ENCODE measurements at places on chromosomes 5 and 9.

- DNase-seq = no peak
These were observed 92.6 kb upstream of the TRIM32 start for GRCh38 chr9:116594547-116594946.

GRCh38 chr5:91132550-91132949, 250.6 kb downstream of the ARRDC3 start:
- DNase-seq = no peak

DNA sequence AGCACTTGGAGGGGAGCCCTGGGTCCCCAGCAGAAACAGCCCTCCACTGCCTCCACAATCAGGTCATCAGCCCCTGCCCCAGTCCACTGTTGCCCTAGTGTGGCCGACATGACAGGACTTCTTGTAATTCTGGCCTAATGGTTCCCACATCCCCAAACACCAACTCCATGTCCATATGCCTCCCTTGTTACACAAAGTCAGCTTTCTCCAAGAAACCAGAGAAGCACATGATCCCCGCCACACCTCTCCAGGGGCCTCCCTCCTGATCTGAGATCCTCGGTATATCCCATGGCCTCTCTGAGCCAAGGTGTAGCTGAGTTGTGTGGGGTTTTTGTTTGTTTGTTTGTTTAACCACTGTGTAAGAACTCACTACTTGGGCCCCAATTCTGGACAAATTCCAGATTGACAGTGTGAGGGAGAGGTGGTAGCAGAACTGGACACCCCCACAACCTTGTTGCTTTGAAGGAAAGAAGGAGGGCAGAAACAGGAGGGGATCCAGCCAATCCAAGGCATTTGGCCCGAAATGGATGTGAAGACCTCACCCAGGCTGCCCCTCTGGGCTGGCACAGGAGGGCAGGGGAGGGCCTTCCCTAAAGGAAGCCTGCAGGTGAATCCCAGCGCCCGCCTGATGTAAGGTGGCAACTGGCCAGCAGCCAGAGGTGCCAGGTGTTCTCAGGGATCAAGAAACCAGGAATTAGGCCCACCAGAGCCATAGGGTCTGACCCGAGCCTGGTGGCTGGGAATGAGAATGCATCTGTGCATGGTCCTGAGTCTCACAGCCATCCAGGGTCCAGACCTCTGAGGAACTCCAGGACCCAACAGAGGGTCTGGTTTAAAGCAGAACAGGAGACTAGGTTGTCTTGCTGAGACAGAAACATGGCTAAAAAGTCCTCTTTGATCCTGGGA, 13.4 kb downstream of the IRF1 start:
- no peak for DNase-seq

DNA sequence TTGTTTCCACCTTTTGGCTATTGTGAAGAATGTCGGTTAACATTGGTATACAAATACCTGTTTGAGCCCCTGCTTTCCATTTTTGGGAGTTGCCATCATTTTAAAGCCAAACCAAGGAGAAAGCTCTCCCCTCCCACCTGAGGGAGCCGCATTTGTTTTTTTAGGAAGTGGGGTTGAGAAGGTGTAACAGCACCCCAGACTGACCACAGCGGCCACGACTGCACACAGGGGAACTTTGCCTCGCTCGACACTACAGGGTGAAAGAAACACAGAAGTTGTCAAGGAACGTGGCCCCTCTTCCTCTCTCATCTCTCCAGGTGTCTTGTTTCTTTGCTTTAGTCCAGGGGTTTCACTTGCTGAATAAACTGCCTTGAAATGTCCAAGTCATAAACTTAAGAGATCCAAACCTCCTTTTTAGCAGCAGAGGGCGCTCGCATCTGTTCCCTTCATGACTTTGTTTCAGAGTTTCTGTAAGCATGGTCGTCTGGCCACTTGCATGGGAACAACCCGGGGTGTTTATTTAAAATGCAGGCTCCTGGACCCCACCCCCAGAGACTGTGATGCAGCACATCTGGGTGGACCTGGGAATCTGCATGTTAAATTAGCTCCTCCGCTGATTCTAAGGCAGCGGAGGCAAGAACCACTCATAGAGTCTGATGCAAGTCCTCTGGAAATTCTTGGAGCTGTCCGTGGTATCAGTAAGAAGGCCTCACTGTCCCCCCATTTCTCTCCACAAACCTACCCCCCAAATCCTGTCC, 2.1 kb upstream of the TTLL11 start:
- DNase-seq = peak; percentile 38

DNA sequence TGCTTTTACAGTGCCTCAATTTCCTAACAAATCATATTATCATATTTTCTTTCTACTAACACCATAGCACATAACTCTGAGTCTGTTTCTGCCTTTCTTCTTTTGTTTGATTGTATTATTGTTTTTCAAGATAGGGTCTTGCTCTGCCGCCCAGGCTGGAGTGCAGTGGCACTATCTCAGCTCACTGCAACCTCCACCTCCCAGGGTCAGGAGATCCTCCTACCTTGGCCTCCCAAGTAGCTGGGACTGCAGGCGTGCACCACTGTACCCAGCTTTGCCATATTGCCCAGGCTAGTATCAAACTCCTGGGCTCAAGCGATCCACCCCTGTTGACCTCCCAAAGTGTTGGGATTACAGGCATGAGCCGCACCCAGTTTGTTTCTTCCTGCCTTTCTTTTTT, 18.7 kb downstream of the PAIP2 start:
- no peak for DNase-seq

DNA sequence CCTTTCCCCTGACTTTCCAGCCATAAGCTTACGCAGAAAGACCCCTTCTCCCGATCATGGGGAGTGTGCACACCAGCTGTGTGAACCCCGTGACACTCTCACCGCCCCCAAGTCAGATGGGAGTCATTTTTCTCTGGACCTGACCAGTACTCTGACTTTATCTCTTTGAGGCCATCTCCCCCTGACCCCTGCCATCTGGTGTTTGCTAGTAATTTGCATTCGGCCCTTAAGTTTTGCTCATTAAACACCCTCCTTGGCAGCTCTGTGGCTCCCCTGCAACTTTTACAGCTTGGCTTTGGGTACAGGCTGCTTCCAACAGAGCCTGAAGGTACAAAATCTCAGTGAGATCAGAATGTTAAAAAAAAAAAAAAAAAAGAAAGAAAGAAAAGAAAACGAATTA, 43.9 kb downstream of the PDZD2 start:
- no peak for DNase-seq

- DNase-seq = no peak
These were observed 134.0 kb downstream of the SNX18 start for GRCh38 chr5:54651482-54652076.

- DNase-seq = no peak
These were observed 42.2 kb upstream of the SLC28A3 start for GRCh38 chr9:84382720-84383119.

GRCh38 chr5:125550274-125550673, 803.8 kb upstream of the ZNF608 start:
- DNase-seq = no peak

DNA sequence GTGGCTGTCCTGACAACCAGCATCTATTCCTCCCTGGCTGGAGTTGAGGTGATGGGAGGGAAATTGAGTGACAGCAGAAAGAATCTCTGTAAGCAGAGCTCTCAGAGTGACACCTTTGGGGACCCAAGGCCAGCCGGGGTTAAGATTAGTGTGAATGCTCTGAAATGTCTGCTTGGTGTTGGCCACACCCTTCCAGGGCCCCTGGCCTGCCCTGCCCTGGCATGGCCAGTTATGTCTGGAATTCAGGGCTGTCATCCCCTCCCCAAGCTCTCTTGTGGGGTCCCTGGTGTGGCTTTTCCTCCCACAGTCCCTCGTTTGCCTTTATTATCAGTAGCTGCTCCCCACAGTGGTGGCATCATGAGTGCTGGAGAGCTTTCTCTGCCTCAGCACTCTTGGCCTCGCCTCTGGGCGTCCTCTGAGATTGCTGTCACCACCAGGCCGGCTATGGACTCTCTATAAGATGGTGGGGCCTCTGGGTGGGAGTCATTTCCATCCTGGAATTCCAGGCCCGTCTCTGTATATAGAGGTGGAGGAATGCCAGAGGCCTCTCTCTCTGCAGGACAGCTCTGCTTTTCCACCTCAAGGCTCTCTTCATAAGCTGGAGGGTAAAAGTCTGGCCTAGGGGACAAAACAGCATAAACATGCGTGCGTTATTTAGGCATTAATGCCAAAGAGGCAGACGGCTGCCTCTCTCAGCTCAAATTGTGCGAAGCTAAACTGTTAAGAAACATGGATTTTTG, 3.6 kb downstream of the TMEM252 start:
- DNase-seq = no peak
